Kidney tubule cell (primary cell): ENCODE measurements at places on chromosomes 5 and 9.

DNA sequence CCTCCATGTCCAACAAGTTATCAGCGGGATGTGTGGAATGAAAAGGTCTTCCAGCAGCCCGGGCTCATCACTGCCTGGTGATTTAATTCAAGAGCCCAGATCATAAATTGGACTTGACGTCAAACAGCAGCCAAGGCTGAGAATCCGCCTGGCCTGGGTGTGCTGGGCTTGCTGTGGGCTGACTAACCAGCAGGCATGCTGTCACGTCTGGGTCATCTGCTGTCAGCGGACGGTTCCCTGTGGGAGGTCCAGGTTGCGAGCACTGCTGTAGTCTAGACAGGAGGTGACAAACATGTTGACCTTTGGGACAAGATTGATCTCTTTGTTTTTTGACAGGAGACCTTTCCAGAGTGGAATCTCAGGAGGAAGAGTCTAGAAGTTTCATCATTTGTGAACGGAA, 289.7 kb downstream of the OSTF1 start:
- DNase-seq = peak; percentile 78

GRCh38 chr5:163890261-163890660, 384.8 kb downstream of the MAT2B start:
- DNase-seq = no peak

- DNase-seq = peak; percentile 82
Observed at GRCh38 chr5:172322028-172322965, 38.7 kb upstream of the UBTD2 start.

GRCh38 chr9:93080406-93080805, 15.6 kb upstream of the CARD19 start:
- DNase-seq = no peak

DNA sequence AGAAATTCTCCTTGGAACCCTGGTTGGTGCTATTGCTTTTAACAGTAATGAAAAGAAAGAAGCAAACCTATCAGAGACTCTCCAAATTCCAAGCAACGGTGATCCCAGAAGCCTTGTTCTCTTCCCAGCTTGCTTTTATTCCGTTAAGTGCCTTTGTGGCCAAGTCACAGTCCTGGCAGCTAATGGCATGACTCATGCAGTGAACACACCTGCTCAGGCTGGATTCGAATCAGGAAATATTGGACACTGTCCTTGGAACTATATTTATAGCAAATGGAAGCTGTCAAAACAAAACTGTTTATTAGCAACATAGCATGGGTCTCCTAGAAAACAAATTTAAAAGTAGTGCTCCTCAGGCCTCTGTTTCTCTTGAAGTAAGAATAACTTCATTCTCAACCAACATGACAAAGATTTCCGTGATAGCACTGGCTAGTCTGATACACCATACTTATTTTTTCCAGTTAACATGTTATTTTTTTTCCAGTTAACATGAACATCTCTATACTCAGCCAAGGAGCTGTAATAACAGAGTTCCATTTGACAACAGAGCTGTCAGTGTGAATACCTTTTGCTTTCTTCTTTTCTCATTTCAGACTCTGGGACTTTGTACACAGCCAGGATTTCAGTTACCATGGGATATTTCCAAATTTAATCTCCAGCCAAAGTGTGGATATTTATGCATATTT, 502.4 kb downstream of the GADD45G start:
- peak; percentile 76 for DNase-seq

GRCh38 chr9:136436055-136436634, 3.5 kb downstream of the INPP5E start:
- no peak for DNase-seq

DNA sequence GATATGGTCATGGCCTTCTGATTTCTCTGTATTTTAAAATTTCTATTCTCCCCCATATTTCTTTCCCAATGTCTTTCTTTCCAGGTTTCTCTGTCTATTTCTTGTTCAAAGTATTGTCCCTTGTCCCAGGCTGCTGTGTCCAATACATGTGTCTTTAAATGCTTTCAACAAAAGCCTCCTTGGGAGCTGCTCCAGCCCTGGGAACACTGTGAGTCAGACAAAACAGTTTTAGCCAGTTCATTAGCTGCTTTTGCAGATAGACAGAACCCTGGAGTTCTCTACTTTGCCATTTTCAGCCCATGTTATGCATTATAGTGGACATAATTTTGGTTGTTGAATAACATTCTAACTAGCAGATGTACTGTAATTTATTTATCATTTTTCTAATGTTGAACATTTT, 20.5 kb upstream of the JAK2 start:
- no peak for DNase-seq
